ENCODE measurements at places on chromosomes 11 and 22.
A peak's percentile ranks its signal among the peaks of the same experiment; 100 is the strongest.

DNA sequence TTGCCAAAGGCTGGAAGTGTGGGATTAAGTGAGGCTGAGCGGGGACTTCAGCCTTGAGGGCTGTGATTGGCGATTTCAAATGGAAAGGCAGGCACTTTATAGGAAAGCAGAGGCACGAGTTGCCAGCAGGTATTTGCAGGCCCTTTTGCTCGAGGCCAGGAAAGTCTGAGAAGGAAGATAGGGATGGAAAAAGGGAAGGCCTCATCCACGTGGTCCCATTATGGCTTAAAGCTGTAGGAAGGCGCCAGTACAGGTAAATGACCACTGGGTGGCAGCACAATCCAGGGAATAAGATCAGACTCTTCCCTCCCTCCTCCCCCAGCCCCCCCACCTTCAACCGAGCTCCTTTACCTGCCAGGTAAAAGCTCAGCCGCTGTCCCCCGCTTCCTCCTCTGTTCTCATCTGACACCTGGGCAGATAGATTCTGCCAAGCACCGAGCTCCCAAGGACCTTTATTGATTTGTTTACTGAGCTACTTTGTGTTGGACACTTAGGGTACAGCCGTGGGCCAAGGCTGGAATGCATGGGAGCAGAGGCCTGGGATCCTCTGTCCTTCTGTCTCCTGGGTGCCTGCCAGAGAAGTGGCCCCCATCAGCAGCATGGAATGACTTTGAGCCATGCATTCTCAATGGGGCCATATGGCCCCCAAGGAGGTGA lies 7.5 kb downstream of the P2RX3 start:
- DNase-seq, result peak; percentile 77

GRCh38 chr11:63769042-63769713 lies 603 bp upstream of the ZFTA start:
- no peak for DNase-seq

- no peak for DNase-seq
Observed at GRCh38 chr11:86211619-86212018, 32.9 kb upstream of the EED start.

DNA sequence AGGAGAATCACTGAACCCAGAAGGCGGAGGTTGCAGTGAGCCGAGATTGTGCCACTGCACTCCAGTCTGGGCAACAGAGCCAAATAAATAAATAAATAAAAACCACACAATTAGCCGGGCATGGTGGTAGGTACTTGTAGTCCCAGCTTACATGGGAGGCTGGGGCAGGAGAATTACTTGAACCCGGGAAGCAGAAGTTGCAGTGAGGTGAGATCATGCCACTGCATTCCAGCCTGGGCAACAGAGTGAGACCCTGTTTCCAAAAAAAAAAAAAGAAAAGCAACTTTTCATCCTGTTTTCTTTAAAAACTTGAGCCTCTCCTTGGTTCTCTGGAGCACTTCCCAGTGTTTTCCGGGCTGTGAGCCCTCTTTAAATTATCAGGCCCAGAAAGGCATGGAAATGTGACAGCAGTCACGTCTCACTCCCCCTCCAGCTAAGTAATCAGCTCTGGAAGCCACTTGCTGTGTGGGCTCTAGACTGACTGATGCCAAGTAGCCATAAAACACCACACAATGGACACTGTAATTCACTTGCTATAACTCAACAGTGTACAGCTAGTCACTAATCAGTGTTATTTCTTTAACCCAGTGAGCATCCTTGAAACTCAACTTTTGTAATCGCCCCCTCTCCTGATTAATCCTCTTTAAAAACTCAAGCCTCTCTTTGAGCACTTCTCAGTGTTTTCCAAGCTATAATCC lies 13.0 kb upstream of the MCHR1 start:
- no peak for DNase-seq

- DNase-seq, result no peak
Observed at GRCh38 chr22:46233231-46233630, 16.9 kb downstream of the CDPF1 start.

All from prostate gland (tissue), 2 donors.